HCEC 1CT (cell line): ENCODE measurements at places on chromosomes 5 and 9.

DNA sequence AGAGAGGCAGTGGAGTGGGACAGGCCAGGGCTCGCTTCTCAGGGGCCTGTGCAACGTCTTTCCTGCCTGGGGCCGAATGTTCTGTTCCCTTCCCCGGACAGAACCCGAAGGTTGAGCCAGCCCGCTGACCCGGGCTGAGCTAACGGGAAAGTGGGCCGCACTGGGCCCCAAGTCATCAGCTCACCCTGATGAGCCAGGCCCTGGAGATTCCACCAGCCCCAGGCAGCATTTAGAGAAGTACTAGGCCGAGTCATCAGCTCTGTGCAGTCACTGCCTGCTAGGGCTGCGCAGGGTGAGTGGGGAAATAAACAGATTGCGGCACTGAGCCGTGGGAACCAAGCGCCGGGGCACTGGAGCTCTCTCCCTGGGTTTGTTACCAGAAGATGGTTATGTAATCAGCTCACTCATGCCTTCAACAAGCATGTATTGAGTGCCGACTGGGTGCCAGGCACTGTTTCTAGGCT, 29.1 kb upstream of the DUSP1 start:
- DNase-seq: peak; percentile 96

DNA sequence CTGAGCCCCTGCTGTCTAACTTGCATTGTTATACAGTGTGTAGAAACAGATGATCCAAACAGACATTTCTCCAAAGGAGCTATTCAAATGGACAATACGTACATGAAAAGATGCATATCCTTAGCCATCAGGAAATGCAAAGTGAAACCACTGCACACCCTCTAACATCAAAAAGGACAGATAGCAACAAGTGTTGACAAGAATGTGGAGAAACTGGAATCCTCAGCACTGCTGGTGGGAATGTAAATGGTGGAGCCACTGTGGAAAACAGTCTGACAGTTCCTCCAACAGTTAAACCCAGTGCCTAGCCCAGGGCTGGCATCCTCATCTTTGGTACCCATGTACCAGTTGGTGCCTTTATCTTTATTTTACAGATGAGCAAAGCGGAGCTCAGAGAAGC, 8.5 kb downstream of the ORM2 start:
- no peak for DNase-seq

GRCh38 chr9:97978371-97979130, 4.6 kb upstream of the ANP32B start:
- no peak for DNase-seq

DNA sequence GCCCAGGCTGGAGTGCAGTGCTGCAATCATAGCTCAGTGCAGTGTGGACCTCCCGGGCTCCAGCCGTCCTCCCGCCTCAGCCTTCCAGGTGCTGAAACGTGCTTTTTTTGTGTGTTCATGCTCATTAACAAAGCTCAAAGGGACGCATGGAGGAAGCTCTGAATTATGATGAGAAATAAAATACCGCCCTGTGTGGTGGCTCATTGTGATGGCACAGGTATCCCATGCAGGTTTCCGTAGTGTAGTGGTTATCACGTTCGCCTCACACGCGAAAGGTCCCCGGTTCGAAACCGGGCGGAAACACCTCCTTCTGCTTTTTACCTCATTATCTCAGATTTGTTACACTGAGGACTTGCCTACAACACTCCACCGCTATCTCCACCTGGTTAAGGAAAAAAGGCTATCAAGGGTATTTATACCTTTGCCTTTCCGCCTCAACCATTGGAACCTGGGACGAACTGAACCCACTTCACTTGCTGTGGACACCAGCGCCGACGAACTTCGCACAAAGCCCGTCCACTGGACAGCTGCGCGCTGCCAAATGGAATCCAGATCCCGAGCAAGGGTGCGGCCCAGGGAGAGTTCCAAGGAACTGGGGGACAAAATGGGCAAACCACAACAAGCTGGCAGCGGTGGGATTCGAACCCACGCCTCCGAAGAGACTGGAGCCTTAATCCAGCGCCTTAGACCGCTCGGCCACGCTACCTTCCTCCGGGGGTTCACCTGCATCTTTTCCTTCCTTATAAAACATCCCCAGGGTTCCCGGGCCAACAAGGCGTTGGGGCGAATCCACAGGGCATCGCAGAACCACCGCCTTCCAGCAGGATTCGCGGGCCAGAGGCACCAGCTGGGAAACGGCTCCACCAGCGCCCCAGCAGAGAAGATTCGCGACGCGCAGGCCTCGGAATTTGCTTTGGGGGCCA, 26.3 kb downstream of the OR2V2 start:
- DNase-seq: peak; percentile 70

- no peak for DNase-seq
These were observed 43.1 kb downstream of the SPATA31D1 start for GRCh38 chr9:82031538-82032280.

DNA sequence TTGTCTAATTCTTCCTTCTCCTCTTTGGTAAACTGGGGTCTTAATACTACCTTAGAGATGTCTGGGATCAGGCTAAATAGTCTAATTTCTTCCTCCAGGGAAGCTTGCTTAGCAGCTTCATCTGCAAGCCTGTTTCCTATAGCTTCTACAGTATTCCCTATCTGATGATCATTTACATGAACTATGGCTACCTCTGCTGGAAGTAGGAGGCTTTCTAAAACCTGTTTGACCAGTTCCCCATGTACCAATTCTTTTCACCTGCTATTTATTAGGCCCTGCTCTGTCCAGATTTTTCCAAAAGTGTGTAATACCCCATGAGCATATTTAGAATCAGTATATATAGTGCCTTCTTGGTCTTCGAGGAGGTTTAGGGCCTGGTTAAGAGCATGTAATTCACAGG, 619.8 kb downstream of the HINT1 start:
- no peak for DNase-seq
